ENCODE measurements at places on chromosomes 6 and 20.

GRCh38 chr6:43707269-43707668 is 19.7 kb upstream of the MRPS18A start:
- DNase-seq = no peak

DNA sequence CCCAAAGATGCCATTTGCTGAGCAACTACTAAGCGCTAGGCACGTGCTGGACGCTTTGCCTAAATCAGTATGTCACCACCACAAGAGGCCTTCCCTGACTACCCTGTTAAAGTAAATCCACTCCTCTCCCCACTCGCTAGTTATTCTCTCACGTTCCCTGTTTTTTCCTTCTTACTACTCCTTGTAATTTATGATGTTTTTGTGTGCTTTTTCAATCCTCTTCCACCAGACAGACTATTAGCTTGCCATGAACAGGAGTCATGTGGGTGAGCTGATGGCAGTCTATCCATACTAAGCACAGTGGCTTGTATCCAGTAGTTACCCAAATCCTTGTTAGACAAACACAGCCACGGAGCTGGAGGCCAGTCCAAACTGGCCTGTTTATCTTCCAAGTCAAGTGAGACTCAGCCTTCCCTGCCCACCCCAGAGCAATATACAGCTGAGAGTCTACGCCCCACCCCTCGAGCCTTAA is 41.2 kb downstream of the C6orf132 start:
- DNase-seq = no peak

DNA sequence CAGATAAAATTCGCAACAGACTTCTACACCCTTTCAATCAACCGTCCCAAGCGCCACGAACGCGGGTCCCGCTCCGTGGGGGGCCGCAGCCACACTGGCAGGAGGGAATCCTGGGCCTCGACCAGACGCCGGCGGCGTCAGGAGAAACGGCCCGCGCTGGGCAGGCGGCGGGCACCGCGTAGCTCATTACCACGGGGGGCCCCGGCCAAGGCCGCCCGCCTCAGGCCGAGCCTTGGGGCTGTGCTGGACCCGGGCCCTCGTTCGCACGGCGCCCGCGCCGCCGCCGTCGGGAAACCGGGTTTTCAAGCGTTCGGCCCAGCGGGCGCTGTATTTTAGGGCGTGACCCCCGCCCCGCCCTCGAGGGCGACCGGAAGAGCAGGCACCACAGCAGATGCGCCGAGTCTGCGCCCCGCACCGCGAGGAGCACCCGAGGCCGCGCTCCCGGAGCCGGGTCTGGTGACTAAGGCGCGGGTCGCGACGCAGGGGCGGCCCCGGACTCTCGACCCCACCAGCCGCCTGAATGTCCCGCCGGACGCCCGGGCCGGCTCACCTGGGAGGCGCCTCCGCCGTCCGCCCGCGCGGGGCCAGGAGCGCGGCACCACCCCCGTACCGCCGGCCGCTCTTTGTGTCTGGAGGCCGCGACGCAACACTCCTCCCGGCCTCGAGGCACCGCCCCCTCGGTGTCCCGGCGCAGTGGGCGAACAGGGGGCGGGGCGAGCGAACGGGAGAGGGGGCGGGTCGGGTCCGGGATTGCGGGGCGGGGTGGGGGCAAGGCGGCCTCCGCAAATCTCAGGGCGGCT is at the start of gene NINL:
TSS of gene NINL (minus strand) at position 627 of the 800 bp plus-strand sequence. CDS start 58,944 bp downstream, outside the sequence.
- DNase-seq = peak; percentile 86

GRCh38 chr20:33991502-33991901 is 2.2 kb upstream of the RALY start:
- DNase-seq = no peak
